ENCODE measurements at places on chromosomes 16 and 17.

GRCh38 chr16:6642271-6642670 lies 690.4 kb upstream of the RBFOX1 start:
- no peak for DNase-seq

DNA sequence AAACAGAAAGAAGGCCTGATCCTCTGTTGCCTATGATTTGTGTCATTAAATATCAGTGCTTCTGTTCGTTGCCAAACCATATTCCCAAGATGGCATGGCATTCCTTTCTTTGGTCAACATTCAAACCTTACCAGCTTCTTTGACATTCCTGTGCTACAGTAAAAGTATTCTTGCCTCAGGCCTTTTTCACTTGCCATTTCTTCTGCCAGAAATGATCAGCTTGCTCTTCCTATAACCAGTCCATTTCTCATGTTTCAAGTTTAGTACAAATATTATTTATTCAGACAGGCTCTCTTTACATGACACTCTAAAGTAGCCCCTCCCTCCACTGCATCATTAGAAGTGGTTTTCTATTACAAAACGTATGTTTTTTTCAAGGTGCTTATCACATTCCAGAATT lies 278.3 kb downstream of the KCNJ2 start:
- DNase-seq: no peak

GRCh38 chr17:49914096-49914490 lies 54.9 kb upstream of the DLX4 start:
- DNase-seq: no peak

DNA sequence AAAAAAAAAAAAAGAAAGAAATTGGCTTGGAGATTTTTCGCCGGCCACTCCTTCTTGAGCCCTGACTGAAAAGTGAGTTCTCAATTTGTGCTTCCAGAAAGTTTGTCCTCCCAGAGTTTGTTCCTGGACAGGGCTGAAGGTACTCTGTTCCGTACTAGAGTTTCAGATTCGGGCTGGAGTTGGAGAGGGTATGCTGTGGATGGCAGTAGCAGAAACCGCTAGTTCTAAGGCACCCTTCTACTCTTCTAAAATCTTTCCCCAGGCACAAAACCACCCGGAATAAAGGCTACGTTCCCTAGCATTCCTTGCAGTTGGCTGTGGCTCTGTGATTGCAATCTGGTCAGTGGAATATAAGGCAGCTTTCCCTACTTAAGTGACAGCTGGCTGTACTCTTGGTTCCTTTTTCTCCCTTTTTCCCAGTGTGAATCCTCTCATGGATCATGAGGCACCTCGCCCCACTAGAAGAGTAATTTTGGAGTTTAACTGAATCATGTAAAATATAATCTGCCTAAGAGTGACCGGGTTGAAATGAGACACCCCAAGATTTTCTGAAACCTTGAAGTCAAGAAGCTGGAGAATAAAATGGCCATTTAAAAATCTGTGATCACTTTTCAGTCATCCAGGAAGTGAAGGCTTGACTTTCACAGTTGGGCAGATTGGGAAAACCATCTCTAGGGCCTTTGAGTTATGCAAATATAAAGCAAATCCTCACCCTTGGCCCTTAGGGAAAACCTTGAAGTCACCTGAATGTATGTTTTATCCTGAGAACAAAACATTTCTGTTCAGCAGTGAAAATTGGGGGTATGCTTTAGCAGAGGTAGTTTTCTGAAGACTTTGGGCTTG lies 901 bp upstream of the HEATR6 start:
- DNase-seq: no peak

DNA sequence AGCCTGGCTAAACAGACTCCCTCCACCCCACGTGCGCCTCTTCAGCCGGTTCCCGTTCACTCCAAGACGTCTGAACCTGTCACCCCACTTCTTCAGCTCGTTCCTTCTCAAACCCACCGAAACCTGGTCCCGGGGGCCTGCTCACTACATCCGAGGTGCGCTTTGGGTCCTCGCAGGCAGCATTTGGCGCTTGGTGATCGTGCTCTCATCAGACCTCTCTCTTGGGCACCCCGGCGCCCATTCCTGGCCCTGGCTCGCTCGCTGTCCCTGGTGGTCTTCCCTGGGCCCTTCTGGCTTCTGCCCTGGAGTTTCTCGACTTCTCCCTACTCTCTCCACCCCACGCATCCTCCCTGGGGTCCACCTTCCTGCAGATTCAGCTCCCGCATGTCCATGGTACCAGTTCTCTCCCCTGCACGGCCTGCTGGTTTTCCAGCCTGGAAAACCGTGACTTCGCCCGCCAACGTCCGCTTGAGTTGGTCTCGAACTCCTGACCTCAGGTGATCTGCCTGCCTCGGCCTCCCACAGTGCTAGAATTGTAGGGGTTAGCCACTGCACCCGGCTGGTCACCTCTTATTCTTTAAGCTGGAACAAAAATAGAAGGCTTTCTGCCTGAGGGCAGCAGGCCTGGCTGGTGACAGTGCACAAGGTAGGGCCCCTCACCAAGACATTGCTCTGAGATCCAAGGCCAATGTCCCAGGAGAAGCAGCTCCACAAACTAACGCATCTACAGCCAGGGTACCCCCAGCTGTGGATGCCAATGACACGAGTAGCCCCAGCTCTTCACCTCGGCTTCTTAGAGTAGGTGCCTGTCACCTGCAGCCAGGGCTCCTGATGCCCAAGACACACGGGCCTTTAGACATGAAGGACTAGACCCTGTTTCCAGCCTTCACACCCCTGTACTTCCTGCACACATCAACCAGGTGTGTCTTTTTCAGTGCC lies 1.1 kb upstream of the MEAK7 start:
- DNase-seq: no peak

DNA sequence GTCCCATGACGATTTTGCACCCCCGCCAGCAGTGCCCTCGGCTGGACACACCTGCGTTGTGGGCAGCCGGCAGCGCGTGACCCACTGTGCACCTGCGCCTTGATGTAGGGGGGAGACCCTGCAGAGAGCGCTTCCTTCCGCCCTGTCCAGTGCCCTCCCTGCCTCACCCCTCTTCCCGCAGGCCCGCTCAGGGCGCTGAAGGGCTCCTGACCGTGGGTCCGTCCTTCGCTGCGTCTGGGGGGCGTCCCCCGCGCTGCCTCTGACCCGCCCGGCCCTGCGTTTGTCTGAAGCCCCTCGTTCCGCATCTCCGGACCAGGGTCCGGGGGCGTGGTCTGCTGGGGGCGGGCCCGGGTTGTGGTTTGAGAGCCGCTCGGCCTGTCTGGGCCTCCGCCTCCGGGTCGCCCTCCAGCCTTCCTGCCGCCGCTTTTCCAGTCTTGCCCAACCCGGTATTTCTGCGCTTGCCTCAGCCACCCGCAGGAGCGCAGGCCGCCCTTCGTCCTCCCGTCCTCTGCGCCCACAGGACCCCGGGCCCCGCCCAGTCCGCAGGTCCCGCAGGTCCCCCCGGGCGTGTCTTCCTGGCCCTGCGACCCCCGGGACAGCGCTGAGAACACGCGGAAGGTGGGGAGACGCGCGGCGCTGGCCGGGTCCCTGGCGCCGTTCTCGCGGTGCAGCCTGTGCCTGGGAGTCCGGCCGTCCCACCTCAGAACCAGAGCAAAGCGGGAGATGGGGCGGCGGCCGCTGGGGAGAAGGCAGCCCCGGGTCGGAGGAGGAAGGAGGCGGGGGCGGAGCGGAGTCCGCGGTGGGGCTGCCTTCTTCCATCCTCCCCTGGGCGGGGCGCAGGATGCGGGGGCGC lies 4.0 kb upstream of the IL17C start:
- peak; percentile 45 for DNase-seq

DNA sequence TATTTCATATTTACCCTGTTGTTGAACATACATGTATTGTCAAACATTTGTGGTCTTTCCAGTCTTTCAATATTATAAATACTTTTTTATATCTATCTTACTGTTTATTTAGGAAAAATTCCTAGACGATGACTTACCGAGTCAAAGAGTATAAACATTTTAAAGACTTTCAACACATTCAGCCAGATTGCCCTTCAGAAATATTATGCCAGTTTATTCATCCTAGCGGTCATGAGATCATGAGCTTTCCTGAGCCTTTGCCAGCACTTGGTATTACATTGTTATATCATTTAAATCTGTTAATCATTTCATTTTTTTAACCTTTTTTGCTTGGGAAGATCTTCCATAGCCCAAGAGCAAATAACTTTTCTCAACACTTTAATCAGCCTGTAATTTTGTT lies 197.4 kb downstream of the SPECC1 start:
- DNase-seq: no peak

DNA sequence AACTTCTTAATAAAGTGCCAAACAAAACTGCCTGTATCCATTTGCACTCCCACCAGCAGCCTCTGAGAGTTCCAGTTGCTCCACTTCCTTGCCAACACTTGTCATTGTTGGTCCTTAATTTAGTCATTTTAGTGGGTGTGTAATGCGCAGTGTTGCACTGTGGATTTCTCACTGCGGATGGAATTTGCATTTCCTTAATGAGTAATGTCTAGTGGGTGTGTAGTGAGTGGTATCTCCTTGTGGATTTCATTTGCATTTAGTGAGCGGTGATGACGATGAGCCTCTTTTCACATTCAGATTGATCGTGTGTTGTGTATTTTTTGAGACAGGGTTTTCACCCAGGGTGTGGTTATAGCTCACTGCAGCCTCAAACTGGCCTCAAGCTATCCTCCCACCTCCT lies 4.1 kb upstream of the MSLN start:
- no peak for DNase-seq

- DNase-seq: no peak
Measured at GRCh38 chr17:3834811-3835210, 11.2 kb downstream of the NCBP3 start.

DNA sequence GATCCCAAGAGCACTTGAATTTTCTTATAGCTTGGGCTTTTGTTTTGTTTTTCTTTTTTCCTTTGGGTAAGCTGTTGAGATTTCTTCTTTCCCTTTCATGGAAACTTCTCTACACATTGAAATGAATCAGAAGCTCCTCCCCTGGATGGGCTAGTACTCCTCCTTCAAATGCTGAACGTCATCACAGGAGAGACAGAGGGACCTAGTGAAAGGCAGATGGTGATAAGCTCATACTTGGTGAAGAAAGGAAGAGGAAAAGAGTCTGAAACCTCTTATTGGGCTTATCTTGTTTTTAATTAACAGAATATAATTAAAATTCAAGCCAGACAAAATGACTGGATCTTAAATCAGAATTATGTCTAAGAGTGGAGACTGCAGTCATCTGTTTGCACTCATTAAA lies 147.3 kb downstream of the SNX11 start:
- no peak for DNase-seq

DNA sequence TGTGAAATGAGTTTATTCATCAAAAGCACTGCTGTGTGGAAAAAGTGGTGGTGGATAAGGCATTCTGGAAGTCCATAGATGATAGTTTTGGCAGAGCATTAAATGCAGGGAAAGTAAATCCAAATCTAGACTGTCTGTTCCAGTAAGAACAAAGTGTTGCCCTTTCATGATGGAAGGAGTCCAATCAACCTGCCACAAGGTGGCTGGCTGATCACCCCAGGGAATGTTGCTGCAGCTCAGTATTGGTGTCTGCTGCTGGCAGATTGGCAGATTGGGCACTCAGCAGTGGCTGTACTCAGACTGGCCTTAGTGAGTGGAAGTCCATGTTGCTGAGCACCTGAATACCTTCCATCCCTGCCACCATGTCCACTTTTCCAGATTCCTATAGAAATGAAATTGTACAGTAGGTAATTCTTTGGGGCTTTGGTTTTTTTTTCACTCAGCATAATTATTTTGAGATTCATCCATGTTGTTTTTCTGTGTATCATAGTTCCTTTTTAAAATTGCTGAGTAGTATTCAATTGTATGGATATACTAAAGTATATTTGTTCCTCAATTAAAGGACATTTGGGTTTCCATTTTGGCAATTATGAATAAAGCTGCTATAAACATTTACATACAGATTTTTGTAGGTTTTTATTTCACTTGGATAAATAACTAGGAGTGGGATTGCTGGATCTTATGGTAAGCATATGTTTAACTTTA lies 14.3 kb downstream of the DYNLL2 start:
- no peak for DNase-seq

- DNase-seq: no peak
Measured at GRCh38 chr17:74677558-74678466, 34.9 kb downstream of the CD300LF start.

DNA sequence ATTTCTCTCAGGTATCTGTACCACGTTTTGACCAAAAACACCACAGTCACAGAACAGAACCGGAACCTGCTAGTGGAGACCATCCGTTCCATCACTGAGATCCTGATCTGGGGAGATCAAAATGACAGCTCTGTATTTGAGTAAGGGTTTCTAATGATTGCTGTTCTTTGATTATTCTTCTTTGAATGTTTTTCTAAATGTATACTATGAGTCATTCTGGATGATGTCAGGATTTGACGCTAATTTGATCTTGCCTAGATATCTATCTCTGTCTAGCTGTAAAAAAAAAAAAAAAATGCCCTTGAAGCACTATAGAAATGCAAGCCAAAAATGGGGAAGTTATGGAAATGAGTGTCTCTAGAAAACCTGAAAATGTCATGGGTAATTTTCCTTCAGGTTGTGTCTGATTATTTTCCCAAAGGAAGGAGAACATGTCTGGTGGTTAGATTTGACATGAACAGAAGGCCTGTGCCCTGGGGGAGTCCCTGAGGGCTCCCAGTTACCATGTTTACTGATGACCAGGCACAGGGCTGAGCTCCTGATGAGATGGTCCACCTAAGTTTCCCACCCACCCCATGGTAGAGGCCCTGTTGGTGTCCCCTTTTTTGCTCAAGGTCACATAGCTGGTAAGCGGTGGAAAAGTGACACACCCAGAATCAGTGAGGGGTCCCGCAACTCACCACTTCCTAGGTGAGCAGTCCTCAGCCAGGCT lies 13.6 kb downstream of the CLEC16A start:
- no peak for DNase-seq

DNA sequence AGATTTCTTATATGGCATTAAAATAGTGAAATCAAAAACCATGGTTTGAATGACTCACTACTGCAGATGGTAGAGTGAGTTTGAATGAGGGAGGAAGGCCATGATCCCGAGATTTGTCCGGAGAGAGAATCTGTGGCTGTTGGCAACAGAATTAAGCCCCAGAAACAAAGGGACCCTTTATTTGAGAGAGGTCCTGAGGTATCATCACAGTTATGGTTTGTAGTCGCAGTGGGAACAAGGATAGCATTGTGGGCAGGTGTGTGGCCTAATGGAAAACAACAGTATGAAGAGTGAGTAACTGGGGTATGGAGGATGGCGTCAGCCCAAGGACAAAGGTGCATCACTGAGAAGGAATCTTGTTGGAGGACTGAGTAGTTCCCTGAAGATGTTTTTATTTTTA lies 8.5 kb upstream of the ZFP3 start:
- DNase-seq: no peak

- no peak for DNase-seq
Measured at GRCh38 chr16:71426880-71427615, 14.8 kb downstream of the TLE7 start.

DNA sequence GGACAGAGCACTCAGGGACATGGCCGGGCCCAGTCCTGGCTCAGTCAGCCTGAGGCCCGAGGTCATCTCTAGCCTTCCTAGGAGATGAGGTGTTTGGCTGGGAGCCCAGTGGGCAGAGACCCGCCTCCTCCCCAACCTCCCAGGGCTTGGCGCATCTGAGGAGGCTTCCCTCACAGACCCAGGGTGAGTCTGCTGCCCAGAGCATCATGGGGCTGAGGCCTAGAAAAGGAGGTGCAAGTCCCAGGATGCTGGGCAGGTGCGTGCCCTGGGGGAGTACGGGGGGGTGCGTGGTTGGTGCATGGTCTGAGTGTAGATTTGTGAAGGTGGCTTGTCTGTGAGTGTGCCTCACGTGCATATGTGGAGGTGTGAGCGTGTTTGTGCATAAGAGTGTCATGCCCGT lies 4.7 kb downstream of the PDE6G start:
- DNase-seq: no peak

Measured in GM12878 (cell line).